ENCODE measurements at places on chromosomes 6 and 20.
A peak's percentile ranks its signal among the peaks of the same experiment; 100 is the strongest.

DNA sequence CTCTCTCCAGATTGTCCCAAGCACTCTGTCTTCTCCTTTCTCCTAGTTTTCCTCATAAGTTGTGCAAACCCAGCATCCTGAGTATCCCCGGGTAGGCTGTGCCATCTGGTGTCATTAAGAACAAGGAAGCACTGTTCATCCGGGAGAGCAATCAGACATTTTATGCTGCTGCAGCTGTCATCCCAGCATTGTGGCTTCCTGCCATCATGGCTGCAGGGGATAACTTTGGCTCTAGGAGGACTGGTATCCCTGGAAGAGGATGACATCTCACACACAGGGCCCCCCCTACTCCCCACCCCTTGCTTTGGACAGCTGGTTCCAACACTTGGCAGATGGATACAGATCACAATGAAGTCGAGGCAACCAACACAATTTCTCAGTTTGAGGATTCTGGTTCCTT, 1195.1 kb upstream of the MAP3K7 start:
- no peaks in the 10 kb centered on the region for H3K27me3 ChIP-seq
- H3K4me1 ChIP-seq, result no peaks in the 10 kb centered on the region
- H3K4me3 ChIP-seq, result no peak overlapping the region
- no peak overlapping the region for H3K27ac ChIP-seq
- no peak for DNase-seq

GRCh38 chr6:40393641-40394040, 193.5 kb downstream of the LRFN2 start:
- H3K27me3 ChIP-seq, result no peaks in the 10 kb centered on the region
- no peak for DNase-seq
- H3K27ac ChIP-seq, result no peak overlapping the region
- no peaks in the 10 kb centered on the region for H3K4me1 ChIP-seq
- no peaks in the 10 kb centered on the region for H3K36me3 ChIP-seq
- no peak overlapping the region for H3K4me3 ChIP-seq

DNA sequence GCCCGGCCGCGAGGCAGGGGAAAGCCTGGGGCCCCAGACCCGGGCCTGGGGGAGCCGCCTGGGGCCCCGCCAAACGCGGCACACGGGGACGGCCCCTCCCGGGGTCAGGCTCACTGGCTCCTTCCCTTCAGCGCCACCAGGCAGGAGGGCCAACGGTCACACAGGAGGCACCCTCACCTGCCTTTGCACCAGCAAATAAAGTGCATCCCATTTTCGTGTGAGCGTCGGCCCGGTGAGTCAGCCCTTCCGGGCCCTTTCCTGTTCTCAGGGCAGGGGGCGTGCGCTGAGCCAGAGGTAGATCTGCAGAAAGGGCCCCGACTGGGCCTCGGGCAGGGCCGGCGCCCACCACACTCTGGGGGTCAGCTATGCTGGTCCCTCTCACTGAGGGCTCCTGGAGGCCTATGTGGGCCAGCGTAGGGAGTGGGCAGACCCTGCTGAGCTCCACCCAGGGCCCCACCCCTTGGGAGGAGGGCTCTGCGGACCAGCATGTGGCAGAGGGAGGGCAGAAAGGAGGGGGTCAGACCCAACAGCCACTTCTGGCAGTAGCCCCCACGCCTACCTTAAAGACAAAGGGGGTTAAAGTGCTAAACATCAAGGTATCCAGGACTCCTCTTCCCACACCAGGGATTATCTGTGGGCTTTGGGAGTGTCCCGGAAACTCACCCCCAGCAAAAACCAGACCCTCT, 931 bp upstream of the UCKL1 start:
- H3K27ac ChIP-seq, result peak overlapping the region; percentile 82
- H3K36me3 ChIP-seq, result no peaks in the 10 kb centered on the region
- peak; percentile 76 for DNase-seq
- H3K27me3 ChIP-seq, result no peaks in the 10 kb centered on the region

GRCh38 chr20:1320016-1320415, 8.9 kb downstream of the SDCBP2 start:
- no peak overlapping the region for H3K27ac ChIP-seq
- no peak overlapping the region for H3K4me3 ChIP-seq
- H3K36me3 ChIP-seq, result no peaks in the 10 kb centered on the region
- DNase-seq, result no peak
- H3K4me1 ChIP-seq, result peaks cover 17% of the 10 kb centered on the region
- H3K27me3 ChIP-seq, result no peaks in the 10 kb centered on the region

GRCh38 chr6:106963544-106963943, 11.0 kb downstream of the CD24 start:
- no peaks in the 10 kb centered on the region for H3K27me3 ChIP-seq
- DNase-seq, result no peak
- no peaks in the 10 kb centered on the region for H3K4me1 ChIP-seq

GRCh38 chr6:154796484-154796883, 63.3 kb downstream of the SCAF8 start:
- H3K4me3 ChIP-seq, result no peak overlapping the region
- H3K36me3 ChIP-seq, result 0 out of 2 replicates have a peak, but pooled peaks cover 2% of the 10 kb centered on the region
- no peaks in the 10 kb centered on the region for H3K4me1 ChIP-seq
- no peak overlapping the region for H3K27ac ChIP-seq
- DNase-seq, result no peak

All from MM.1S (cell line).